HCT116 (cell line): ENCODE measurements at places on chromosomes 12 and 14.

DNA sequence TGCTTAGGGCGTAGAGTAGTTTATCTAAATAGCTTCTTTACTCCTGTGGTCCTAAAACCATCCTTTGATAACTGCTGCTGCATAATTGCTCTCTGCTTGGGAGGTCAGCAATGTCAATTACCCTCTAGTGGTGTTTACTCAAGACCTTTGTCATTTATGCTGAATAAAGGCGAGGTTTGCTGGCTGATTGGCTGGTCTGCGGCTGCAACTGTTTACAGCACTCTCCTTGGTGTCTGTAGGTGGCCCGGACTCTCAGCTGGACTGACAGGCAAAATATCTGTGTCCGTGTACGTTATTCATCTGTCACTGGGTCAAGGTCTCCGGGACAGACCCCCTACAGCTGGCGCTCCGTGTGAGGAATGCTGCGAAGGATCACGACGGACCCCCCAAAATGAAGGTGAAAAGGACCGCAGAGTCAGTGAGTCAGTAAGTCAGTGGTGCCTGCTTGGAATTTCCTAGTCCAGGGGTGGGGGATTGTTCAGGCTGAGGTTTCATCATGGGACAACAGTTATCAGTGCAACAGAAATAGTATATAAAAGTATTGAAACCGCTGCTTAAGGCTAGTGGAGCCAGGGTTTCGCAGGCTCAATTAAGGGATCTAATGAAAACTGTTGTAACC, 253.3 kb upstream of the DIO2 start:
- H3K27ac ChIP-seq = no peak overlapping the region
- no peak for DNase-seq
- no peaks in the 10 kb centered on the region for H3K27me3 ChIP-seq
- no peaks in the 10 kb centered on the region for H3K4me1 ChIP-seq

DNA sequence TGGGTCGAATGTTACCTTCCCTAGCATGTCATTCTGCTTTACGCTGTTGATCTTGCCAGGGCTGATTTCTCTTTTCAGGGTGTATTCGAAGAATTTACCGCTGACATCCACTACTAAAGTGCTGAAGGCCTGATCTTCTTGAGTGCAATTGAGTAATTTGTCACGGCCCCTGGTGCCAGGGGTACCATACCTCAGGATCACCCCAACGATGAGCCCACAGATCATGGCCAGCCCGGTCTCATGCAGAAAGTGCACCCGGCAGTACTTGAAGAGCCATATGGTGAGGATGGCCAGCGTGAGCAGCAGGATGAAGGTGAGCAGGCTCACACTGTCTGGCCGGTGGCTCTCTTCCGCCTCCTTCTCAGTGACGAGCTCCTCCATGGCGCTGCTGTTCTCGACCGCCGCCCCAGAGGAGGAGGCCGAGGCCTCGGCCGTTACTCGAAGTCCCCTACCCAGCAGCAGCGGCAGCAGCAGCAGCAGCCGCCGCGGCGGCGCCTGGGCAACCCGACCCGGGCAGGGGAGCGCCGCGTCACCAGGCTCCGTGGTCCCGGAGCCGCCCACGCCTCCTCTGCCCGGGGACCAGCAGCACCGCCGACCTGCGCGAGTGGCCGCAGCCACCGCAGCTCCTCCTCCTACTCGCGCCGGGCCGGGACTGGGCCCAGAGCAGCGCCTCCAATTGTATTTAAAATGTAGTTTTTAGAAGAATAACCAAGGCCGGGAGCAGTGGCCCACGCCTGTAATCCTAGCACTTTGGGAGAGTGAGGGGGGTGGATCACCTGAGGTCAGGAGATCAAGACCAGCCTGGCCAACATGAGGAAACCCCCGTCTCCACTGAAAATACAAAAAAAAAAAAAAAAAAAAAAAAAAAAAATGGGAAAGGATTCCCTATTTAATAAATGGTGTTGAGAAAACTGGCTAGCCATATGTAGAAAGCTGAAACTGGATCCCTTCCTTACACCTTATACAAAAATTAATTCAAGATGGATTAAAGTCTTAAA, 58.5 kb upstream of the TMPO start:
- DNase-seq = no peak
- no peak overlapping the region for H3K4me3 ChIP-seq
- no peak overlapping the region for H3K27ac ChIP-seq

GRCh38 chr14:54936816-54937215, 34.2 kb upstream of the GCH1 start:
- no peak overlapping the region for H3K27ac ChIP-seq
- peaks cover 4% of the 10 kb centered on the region; the same call in 1 of the 2 replicates for H3K36me3 ChIP-seq
- H3K4me1 ChIP-seq = no peaks in the 10 kb centered on the region
- no peak for DNase-seq
- no peaks in the 10 kb centered on the region for H3K27me3 ChIP-seq
- no peak overlapping the region for H3K4me3 ChIP-seq

GRCh38 chr12:85076688-85077430, 40.7 kb downstream of the LRRIQ1 start:
- no peak overlapping the region for H3K27ac ChIP-seq
- H3K4me1 ChIP-seq = no peaks in the 10 kb centered on the region
- H3K36me3 ChIP-seq = no peaks in the 10 kb centered on the region
- H3K4me3 ChIP-seq = no peak overlapping the region

GRCh38 chr14:49865431-49865859, 12.9 kb upstream of the NEMF start:
- peaks cover 24% of the 10 kb centered on the region for H3K4me1 ChIP-seq
- DNase-seq = no peak
- no peaks in the 10 kb centered on the region for H3K36me3 ChIP-seq
- no peaks in the 10 kb centered on the region for H3K27me3 ChIP-seq
- H3K4me3 ChIP-seq = no peak overlapping the region

GRCh38 chr12:38662829-38663228, 242.6 kb downstream of the CPNE8 start:
- DNase-seq = no peak
- no peaks in the 10 kb centered on the region for H3K27me3 ChIP-seq
- H3K27ac ChIP-seq = no peak overlapping the region

- H3K36me3 ChIP-seq = no peaks in the 10 kb centered on the region
- no peak overlapping the region for H3K27ac ChIP-seq
- DNase-seq = no peak
- no peak overlapping the region for H3K4me3 ChIP-seq
- no peaks in the 10 kb centered on the region for H3K4me1 ChIP-seq
Measured at GRCh38 chr12:67545298-67545697, 103.2 kb upstream of the DYRK2 start.

GRCh38 chr12:13087766-13088165, 15.7 kb downstream of the GSG1 start:
- no peak overlapping the region for H3K27ac ChIP-seq
- H3K4me1 ChIP-seq = no peaks in the 10 kb centered on the region; the same call in 1 of the 2 replicates
- no peaks in the 10 kb centered on the region for H3K27me3 ChIP-seq
- no peak for DNase-seq
- H3K4me3 ChIP-seq = no peak overlapping the region

- DNase-seq = no peak
- no peaks in the 10 kb centered on the region for H3K36me3 ChIP-seq
- no peak overlapping the region for H3K27ac ChIP-seq
- H3K4me3 ChIP-seq = no peak overlapping the region
- H3K4me1 ChIP-seq = no peaks in the 10 kb centered on the region
Measured at GRCh38 chr12:85968606-85969005, 94.5 kb downstream of the NTS start.

DNA sequence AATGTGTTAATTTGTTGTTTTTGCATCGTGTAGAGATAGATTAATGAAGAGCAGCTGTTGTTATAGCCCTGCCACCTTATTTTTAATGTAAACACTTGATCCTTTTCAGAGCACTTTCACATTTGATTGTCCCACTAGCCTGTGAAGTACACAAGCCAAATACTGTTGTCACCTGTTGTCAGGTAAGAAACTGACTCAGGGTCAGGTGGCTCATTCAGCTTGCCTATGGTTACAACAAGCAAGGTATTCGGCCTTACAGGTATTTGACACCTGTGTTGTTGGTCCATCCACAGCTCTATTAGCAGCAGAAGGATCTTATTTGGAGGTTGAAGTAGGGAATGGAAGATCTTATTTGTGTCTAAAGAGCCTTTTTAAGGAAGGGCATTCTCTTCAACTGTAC, 108.9 kb downstream of the GPR135 start:
- H3K36me3 ChIP-seq = no peaks in the 10 kb centered on the region
- DNase-seq = no peak
- H3K4me1 ChIP-seq = peaks cover 53% of the 10 kb centered on the region
- no peak overlapping the region for H3K27ac ChIP-seq

- no peak for DNase-seq
- no peaks in the 10 kb centered on the region for H3K4me1 ChIP-seq
- no peak overlapping the region for H3K4me3 ChIP-seq
Measured at GRCh38 chr12:88044035-88044434, 14.8 kb upstream of the C12orf50 start.
